ENCODE measurements at places on chromosomes 1 and 21. TPM values are rescaled to one million over a fixed set of nuclear protein-coding genes. Genes with fewer than 3 reads are reported as not detected.

Gene MCOLN2
- total RNA-seq, result 13.5 TPM

Gene LCE3E
- not detected for total RNA-seq

Gene PPM1J
- 0.06 TPM for total RNA-seq

Gene PPIAL4G
- not detected for total RNA-seq

Gene VSIG8
- not detected for total RNA-seq

Gene TTC22
- not detected for total RNA-seq

Gene TRIM45
- total RNA-seq, result 3.4 TPM

Gene SCP2
- 99.8 TPM for total RNA-seq

Gene HJV
- total RNA-seq, result not detected

Gene SPRR2A
- total RNA-seq, result not detected

All from Daoy (cell line).